ENCODE measurements at places on chromosomes 13 and 19. TPM values are rescaled to one million over a fixed set of nuclear protein-coding genes. Genes with fewer than 3 reads are reported as not detected.
A peak's percentile ranks its signal among the peaks of the same experiment; 100 is the strongest.

The FAM216B gene
- 0.26 TPM for total RNA-seq

The SULT2A1 gene
- not detected for total RNA-seq

The CEACAM16 gene
- total RNA-seq = not detected

The LIM2 gene
- not detected for total RNA-seq

The ICAM5 gene
- 2.5 TPM for total RNA-seq

The PKN1 gene
- 125 TPM for total RNA-seq

The OR7C1 gene
- not detected for total RNA-seq

The PDS5B gene
- 25.6 TPM for total RNA-seq

The ZNF555 gene
- 4.6 TPM for total RNA-seq

The ITGBL1 gene
- 45.1 TPM for total RNA-seq

GRCh38 chr13:101709952-101710351 lies 257.5 kb downstream of the ITGBL1 start:
- no peak for DNase-seq

- DNase-seq = peak; percentile 62
Observed at GRCh38 chr13:99153219-99153618, 47.4 kb upstream of the UBAC2 start.

- no peak for DNase-seq
Observed at GRCh38 chr19:11202488-11203193, 5.3 kb upstream of the KANK2 start.

DNA sequence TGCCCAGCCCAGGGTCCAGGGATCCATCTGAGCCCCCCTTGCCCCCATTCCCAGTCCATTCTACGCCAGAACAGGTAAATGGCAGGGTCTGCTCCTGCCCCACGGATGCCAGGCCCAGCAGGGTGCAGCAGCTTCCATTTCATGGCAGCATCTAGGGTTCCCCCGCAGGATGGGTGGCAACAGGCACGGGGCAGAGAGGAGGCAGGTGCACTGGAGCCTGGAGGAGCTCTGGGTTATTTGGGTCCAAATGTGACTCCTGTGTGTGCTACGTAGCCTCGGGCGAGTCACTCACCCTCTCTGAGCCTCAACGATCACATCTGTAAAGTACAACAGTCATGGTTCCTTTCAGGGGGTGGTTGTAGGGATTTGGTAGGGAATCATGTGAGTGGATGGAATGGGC lies 27.4 kb downstream of the IL12RB1 start:
- no peak for DNase-seq

DNA sequence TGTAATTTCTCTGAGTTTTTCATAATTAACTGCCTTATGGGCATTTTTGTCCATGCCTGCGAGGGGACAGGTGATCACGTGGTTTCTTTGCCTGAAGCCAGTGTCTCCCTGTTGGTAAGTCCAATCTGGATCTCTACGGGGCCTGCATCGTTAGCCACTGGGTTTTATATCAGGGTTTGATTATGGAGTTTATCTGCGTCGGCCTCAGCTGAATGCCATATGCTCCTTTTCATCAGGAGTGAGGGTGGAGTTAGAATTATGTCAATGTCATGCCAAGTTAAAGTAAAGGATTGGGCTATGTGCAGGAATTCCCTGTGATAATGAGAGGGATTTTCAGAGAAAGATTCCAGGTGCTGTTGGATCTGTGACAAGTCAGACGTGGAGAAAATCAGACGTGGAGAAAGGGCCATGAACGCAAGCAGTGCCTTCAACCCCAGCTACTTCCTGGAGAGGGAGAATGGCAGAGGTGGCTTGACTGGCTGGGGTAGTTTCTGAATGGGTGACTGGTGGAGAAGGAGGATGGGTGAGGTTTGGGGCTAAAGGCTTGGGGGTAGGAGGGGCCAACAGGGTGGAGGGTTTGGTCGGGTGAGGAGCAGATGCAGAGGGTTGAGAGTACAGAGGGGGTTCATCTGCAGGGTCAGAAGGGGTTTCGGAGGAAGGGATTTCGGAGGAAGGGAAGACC lies 24.3 kb downstream of the TMEM255B start:
- DNase-seq = no peak

GRCh38 chr19:42005504-42005903 lies 11.5 kb upstream of the ATP1A3 start:
- no peak for DNase-seq

DNA sequence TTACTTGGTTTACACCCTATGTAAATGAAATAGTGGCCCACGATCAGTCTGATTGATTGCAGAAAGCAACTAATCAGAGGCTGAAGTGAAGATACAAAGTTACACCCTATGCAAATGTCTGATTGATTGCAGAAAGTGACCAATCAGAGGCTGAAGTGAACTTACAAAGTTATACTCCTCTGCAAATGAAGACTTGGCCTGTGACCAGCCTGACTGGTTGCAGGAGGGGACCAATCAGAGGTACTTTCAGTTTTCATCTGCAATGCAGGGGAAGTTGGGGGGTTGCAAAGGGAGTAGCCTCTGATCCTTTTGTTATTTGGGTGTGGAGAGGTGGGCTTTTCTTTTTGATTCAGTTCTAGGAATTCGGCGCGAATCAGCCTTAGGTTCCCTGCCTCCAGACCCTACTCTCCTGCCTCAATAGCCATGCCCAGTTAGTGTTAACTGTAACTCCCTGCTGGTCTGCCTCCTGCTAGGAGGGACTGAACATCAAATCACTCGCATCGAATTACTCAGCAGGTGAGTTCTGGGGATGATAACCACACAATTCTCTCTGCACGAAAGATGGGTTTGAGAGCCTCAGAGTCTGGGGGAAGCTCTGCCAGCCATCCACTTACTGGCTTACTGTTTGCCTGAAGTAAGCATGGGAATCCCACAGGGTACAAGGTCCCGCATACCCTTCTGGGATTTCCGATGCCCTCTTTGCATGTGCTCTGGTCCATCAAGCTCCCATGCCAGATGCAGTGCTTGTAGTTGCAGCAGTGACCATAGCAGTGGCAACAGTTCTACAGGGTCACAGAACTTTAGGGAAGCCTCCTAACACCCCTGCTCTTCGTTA lies 7.5 kb downstream of the ARL11 start:
- peak; percentile 69 for DNase-seq

DNA sequence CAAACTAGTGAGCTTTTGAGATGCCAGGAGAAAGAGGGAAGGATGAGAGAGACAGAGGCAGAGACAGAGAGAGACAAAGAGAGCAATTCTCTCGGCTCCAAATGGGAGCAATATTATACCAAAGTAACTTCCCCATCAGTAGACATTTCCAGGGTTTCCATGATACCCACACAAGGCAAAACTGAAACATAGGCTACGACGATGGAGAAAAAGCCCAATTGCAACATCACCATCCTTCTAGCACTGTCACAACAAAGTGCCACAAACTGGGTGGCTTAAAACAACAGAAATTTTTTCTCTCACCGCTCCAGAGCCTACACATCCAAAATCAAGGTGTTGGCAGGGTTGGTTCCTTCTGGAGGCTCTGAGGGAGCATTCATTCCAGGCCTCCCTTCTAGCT lies 81.4 kb downstream of the KCTD12 start:
- no peak for DNase-seq

- peak; percentile 71 for DNase-seq
Observed at GRCh38 chr13:32878163-32878562, 138.1 kb upstream of the KL start.

GRCh38 chr13:112967686-112968379 lies 1.2 kb upstream of the MCF2L start:
- DNase-seq = no peak

GRCh38 chr19:48203222-48203793 lies 32.8 kb downstream of the ZSWIM9 start:
- DNase-seq = no peak

- peak; percentile 79 for DNase-seq
Observed at GRCh38 chr19:36041831-36042230, 9.2 kb upstream of the CLIP3 start.

DNA sequence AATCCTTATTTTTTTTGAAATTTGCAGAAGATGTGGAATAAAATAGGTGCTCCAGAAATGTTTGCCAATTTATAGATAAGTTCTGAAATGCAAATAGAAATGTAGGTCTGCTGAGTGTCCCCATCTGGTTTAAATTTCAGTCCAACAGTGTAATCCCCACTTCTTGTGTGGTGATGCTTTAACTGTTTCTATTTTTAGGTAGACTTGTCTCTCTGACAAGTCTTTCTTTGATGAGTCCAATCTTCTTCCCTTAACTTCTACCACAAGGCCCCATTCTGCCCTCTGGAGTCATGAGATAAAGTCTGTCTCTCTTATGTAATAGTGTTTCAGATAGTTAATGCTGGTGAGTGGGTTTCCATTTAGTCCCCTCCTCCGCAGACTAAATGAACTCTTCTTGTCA lies 390.4 kb downstream of the RFC3 start:
- no peak for DNase-seq

GRCh38 chr19:48487544-48487943 lies 18.4 kb downstream of the CYTH2 start:
- no peak for DNase-seq

DNA sequence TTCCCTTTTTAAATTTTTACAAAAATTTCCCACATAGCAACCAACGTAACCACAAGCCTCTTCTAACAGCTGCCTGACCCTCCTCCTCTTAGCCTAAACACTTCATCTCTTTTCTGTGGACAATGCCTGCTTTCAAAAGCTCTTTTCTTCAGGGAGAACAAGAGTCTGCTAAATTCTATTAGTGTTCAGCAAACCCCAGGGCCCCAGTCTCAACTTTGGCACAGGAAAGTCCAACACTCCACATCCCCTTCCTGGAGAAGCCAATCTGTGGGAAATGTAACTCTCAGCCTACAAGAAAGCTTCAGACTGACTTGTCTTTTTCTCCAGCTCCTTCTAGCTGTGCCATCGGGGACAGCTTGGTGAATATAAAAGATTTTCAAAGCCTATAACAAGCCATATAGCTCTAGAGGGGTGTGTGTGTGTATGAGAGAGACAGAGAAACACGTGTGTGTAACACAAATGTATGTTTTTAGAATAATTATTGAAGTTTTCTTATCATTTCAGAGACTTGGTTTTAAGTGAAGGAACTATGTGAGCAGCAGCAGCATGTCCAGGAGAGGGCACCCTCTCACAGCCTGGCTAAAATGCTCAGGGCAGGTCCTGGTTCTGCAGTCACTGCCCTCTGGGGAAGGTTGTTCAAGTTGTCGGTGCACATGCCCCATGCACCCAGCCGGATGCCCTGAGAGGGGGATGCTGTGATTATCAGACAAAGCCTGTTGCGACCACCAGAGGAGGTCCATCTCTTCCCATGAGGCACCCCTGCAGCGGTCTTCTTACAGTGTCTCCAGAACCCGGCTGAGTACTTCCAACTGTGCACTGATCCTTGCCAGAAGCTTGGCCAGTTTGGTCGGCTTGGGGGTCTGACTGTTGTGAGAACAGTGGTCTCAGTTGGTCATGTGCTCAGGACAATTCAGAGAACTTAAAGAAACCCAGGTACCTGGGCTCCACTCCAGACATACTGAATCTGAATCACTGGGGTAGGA lies 34.4 kb downstream of the CCDC70 start:
- DNase-seq = peak; percentile 65

DNA sequence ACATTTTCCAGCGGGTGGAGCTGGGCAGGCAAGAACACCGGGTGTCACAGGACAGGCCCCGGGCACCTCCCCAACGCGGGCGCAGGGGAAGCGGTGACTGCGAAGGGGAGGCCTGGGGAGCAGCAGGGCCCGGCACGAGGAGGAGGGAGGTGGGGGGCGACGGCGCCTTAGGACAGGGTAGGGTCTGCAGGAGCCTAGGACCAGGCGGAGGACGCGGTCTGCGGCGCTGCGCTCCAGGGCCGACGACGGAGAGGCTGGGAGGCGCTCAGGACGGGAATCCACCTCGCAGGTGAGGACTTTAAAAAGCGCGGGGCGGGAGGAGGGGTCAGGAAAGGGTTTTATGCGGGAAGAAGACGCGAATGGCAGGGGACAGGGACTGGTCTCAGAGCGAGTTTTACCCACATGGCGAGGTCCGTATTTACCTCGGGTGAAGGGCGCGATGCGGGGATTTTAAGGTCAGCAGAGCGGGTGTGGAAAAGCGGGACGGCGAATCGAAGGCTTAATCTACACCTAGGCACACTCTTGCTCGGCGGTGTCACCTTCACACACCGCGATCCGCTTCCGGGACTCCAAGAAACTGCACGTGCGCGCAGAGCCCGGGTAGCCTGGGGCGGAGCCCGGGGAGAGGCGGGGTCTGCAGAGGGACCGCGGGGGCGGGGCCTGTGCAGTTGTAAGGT lies 13.5 kb downstream of the ERVV-2 start:
- no peak for DNase-seq

DNA sequence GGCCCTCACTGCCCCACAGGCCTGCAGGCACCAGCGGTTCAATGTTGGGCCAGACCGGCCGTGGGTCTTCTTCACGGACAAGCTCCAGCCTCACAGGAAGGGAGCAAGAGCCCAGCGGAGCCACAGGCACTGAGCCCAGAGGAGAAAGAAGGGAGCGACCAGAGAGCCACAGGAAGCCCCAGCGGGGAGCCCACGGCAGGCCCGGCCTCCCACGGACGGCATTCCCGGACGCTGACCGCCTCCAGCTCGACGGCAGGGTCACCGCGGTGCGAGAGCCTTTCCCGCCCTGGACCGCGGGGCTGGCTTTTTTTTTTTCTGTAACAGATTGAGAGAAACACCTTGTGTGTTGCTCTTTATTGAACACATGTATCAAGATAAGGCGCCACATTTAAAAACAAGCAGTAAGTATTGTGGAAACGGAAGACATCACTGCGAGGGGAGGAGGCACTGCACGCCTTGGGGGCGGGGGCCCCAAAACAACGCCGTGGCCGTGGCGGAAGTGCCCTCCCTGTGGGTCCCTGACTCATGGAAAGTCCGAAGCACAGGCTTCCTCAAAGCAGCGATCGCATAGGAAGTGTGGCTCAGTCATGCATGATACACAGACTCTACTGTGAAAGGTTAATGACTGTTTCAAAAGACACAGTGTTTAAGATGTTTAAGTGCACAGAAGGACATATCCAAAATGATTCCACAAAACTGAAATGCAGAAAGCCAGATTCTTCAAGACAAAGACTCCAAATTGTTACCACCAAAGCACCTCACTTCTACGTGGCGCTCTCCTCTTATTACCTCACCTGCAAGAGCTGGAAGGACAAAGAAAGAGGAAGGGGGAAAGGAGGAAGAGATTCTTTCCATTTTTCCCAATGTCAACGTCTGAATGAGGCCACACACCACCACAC lies 3.5 kb downstream of the RASA3 start:
- DNase-seq = peak; percentile 85

- no peak for DNase-seq
Observed at GRCh38 chr13:106295971-106296370, 239.5 kb downstream of the EFNB2 start.

DNA sequence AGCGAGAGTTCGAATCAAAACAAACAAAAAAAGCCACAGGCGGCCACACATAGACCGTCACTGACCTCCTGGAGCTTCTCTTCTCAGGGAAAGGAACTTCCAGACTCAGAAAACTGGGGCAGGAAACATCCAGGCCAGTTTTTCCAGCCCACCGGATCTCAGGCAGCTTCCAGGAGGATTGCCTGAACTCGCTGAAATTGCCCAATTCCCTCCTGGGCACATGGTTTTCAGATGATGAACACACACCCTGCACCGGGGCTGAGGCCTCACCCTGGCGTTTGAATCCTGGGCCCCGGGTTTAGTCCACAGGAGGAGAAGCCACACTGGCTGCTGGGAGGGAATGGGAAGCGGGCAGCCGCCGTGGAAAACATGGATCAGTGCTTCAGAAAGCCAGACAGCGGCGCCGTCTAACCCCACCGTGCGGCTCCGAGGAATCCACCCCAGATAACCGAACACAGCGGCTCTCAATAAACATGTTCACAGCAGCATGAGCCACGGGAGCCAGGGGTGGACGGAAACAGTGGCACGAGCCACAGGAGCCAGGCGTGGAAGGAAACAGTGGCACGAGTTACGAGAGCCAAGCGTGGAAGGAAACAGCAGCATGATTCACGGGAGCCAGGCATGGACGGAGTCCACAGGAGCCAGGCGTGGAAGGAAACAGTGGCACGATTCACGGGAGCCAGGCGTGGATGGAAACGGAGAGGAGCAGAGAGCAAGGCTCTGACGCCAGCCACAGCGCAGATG lies 18.2 kb upstream of the PTBP1 start:
- peak; percentile 90 for DNase-seq

GRCh38 chr13:33487575-33488243 lies 202.2 kb upstream of the STARD13 start:
- no peak for DNase-seq

Data from fibroblast of lung (primary cell).